Liver (tissue), 10 donors: ENCODE measurements at places on chromosomes 6 and 20.

DNA sequence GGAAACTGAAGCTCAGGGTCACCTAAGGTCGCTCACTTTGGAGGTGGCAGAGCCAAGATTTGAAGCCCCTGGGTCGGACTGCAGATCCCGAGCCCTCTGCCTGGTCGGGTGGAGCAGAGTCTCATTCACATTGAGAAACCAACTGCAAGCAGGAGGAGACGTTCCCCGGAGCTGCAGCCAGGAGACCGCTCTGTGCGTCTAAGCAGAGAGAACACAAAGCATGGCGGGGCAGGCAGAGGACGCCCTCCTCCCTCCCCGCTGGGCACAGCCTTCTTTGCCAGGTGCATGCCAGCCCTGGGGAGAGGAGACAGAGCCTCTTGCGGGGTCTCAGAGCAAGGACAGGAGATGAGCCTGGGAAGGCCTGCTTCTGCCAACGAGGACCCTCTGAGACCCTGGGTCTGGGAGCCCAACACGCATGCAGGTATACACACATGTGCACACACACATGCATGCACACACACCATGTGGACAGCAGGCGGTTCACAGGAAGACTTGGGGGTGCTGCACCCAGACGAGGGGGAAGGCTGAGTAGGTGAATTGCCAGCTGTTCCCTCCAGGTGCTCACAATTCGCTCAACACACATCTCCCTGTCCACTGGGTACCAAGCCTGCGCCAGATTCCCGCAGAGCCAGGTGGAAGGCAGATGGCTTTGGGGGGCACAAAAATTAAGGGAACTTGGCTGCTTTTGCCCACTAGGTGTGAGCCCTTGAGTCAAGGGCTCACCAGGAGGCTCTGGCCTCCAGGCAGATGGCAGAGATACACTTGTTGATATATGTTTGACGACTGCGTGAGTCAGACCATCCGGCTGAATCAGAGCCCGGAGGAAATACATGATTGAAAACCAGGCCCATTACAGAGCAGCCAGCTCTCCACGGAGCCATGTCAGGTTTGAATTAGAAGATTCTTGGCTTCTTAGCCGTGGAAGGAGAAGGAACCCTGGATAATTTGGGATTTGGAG is 5.5 kb upstream of the NTSR1 start:
- no peak for DNase-seq

DNA sequence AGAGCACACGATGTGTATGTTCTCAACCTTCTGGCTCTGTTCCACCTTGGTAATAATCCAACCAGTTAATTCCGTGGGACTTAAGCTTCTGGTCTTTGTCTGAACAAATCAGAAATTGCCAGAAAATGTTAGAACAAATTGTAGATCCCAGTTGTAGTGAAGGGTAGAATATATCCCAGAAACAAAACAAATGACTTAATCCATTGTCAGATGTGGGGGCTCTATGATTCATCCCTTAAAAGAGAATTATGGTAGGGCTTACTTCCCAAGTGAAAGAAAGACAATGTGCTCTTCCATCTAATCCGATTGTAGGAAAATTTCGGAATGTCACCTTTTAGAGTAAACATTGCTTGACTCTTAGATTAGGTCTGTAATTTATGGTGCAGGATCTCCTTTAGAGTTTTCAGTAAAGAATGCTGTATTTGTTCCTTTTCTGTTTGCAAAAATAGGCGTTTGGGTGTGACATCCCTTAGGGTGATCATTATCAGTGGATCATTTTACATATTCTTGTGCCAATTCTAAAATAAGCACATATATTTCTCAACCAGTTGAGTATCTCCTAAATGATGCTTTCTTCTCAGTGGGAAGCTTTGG is 234.5 kb upstream of the ZNF217 start:
- DNase-seq: no peak

DNA sequence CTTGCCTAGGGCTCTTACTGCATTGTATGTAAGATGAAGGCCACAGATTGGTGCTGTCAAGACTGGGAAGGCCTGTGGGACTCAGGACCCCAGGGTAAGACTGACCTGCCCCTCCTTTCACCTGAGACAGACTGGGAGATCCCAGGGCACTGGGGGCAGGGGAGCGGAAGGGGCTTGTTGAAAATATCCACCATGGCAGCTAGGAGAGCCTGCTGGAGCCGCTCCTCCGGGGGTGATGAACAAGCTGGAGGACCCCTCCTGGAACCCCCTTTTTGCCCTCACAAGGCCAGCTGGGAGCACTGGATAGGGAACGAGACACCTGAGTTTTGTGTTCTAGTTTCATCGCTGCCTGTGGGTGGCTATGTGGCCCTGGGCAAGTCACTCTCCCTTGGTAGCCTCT is 9.2 kb upstream of the SDCBP2 start:
- DNase-seq: peak; percentile 4

DNA sequence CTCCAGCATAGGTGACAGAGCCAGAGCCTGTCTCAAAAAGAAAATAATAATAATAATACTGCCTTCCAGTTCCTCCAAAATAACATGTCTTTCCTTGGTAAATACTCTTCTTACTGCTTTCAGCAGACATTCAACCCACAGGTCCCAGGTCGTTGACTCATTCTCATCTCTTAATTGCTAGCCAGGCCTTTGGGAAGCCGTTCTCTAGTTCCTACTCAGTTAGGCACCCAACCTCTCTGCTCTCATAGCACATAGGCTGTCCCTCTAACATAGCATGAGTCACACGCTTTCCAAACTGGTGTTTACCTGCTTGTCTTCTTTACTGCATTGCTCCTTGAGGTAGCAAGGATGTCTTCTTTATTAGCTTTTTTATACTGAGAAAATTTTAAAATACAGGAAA is 98.8 kb downstream of the LAMA2 start:
- no peak for DNase-seq

- no peak for DNase-seq
Observed at GRCh38 chr20:37144856-37145404, 34.2 kb upstream of the RPN2 start.

- peak; percentile 22 for DNase-seq
Observed at GRCh38 chr6:167588181-167588919, 238.4 kb upstream of the AFDN start.

- DNase-seq: no peak
Observed at GRCh38 chr6:138909511-138909910, 78.5 kb downstream of the REPS1 start.

DNA sequence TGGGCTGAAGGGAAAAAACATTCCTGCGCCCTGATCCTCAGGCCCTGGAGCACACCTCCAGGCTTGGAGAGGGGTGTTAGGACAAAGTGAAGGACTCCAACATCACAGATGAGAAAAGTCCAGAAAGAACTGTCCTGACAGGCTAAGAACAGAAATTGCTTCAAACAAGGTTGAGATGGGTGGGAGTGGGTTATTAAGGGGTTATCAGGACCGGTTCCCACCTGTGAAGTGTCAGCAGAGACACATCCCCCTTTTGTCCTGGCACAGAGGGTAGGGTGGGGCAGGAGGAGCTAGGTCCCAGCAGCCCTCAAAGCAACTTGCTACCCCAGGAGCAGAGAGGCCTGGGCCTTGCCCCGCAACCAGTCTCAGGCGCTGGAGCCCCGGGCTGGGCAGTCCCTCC is 3.5 kb downstream of the SPDEF start:
- no peak for DNase-seq

GRCh38 chr6:122408240-122408639 is 8.8 kb downstream of the HSF2 start:
- no peak for DNase-seq

- no peak for DNase-seq
Observed at GRCh38 chr6:71053475-71053874, 96.6 kb upstream of the B3GAT2 start.
